Activated T-helper 1 cell treated with Interleukin-2 at 50 U/mL for 16 hours (primary cell): ENCODE measurements at places on chromosomes 4 and X.

DNA sequence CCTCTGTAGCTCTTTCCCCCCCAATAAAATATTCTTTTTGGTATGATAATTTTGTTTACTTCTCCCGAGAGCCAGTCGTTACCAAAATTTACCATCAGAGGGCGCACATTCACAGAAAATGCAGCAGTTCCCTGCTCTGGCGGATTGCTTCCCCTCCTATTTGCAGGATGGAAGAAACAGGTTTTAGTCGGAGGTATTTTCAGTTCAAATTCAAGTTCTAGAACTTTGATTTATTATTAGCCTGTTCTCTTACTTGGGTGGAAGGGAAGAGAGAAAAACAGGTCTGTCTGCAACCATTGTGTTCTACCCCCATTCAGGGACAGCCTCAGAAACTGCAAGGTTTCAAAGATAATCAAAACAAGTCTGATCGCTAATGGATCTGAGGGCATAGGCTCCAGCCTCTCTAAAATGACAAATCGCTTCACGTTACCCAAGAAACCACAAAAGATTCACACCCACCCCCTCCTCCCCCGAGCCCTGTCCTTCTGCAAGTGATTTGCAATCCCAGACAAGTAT is 263.8 kb upstream of the RPS6KA3 start:
- peak; percentile 20 for DNase-seq

DNA sequence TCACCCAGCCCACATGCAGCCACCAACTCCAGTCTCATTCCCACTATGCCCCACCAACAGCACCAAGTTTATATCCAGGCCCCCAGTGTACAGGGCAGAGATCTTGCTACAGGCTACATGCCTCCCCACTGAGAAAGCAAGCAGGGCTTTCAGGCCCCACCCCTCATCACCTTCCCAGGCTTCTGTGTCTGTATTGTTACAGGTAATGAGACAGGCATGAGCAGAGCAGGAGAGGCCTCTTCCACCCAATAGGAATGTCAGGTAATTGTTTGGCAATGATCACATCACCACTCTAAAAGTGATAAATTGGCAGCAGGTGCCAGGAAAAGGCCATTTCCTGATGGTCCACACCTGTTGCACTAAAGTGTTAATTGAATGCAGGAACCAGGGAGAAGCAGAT is 102.5 kb downstream of the ZNF518B start:
- no peak for DNase-seq

- DNase-seq, result no peak
These were observed 38.6 kb downstream of the UNC5C start for GRCh38 chr4:95510145-95510544.

GRCh38 chr4:76821641-76822040 is 76.3 kb downstream of the SOWAHB start:
- DNase-seq, result no peak

DNA sequence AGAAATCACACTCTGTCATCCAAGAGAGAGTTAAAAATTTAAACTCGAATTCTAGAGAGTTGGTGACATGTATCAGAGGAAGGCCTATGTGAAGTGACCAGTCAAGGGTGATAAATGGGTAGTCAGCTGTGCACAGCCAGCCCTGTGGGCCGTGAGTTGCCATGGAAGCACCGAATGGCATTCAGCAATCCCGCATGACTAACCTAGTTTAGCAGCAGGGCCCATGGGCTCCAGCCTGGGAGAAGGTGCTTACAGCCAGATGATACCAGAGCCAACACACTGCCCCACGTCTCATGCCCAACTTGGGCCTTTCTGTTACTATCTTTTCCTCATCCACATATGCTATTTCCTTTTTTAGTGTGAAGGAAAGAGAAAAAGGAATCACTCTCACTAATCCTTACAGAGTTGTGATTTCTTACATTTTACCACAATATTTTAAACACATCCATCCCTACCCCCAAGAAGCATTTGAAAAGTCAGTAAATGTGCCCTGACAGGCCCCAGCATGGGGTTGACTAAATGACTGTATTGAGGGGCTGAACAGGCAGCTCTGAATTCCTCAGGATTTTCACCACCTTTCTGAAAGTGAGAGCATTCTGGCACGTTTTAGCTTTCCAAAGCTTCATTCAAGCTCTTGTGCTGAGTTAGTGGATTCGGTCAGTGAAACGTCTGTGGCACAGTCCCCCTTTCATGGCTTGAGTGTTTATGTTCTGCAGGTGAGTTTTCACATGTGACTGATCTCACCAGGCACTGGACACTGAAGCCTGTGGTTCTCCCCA is 104.2 kb downstream of the AFF1 start:
- no peak for DNase-seq

DNA sequence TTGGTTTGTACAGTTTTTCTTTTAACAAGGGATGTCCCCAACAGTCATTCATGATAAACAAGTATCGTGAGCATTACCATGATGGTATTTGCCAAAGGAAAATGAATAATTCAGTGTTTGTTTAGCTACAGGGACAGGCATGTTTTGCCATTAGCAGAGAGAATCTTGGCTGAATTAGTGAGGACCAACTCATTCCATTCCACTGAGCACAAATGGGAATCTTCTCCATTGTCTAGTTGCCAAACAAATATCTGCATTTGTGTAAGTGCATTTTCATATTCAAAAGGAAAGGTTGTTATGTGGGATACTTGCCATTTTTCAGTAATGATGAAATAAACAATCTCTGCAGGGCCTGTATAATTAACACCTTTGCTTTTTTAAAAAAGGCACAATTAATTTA is 1762.6 kb downstream of the RPA4 start:
- DNase-seq, result no peak

- no peak for DNase-seq
These were observed 42.1 kb downstream of the WDFY3 start for GRCh38 chr4:84924434-84924833.

DNA sequence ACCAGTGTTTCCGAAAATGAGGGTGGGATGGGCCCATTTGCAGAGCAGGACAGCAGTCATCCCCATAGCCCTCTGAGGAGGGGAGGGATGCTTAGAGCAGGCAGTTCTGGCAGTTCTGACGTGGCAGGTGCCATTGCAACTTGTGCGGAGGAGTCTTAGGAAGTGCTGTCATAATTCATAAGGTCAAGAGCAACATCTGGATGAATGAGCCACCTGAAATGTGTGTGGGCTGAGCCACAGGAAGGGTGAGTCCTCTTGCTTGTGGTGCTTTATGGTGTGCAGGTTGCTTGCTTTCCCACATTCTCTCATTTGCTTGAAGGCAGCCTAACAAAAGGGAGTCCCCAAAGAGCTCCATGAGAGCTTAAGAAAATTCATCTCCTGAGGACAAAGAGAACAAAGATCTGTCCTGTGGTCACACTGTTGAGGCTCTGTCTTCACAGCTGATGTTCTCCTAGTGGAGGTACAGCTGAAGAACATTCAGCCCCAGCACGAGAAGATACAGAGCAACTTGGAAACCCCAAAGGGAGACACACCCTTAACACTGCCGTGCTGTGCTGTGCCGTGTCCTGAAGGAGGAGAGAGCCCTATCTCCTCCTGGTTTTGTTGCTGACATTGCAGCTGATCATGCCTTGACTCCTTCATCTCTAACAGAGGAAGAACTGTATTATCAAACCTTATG is 60.3 kb downstream of the DLG3 start:
- DNase-seq, result no peak

DNA sequence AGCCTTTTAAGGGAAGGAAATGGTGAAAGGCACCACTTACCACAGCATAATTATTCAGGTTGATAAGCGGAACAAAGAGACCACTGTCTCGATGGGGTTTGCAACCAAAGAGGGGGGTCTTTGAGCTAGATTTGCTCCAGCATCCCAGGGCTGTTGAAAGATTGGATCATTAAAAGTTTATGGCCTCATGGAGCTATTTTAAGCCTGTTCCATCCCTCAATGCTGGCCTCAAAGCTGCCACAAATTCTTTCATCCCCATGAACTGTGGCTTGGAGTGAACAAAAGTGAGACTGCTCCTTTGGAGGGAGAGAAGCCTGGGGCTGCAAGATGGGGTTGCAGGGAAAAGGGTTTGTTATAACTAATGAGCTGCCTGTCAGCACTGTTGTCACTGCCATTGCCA is 209.8 kb downstream of the RTL9 start:
- DNase-seq, result no peak
